ENCODE measurements at places on chromosomes 4 and X.
A peak's percentile ranks its signal among the peaks of the same experiment; 100 is the strongest.

DNA sequence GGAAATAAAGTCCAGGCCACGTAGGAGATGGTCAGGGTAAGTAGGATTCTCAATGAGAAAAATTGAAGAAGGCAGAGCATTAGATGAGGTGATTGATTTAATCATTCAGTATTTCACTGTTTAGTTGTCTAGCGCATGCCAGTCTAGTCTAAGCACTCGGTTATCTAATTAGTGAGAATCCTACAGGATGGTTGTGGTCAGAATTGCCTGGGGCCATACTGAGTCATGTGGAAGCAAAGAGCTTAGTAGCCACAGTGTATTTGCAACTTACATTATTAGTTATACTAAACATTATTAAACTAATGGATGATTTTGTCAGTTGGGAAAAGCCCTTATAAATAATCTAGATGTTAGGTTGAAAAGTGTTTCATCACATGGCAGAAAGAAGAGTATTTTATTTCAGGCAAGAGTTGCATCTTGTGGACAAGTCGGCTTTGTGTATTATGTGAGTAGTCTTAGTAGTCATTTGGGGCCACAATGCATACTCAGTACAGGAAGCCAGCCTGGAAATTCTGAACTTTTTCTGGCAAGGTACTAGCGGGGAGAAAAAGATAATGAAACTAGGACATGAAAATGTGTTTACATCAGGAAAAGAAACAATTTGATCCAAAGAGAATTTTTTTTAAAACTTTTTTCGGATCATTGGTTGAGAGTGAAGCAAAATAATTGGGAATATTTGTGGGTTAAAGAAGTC is 31.9 kb downstream of the CPEB2 start:
- DNase-seq, result no peak

DNA sequence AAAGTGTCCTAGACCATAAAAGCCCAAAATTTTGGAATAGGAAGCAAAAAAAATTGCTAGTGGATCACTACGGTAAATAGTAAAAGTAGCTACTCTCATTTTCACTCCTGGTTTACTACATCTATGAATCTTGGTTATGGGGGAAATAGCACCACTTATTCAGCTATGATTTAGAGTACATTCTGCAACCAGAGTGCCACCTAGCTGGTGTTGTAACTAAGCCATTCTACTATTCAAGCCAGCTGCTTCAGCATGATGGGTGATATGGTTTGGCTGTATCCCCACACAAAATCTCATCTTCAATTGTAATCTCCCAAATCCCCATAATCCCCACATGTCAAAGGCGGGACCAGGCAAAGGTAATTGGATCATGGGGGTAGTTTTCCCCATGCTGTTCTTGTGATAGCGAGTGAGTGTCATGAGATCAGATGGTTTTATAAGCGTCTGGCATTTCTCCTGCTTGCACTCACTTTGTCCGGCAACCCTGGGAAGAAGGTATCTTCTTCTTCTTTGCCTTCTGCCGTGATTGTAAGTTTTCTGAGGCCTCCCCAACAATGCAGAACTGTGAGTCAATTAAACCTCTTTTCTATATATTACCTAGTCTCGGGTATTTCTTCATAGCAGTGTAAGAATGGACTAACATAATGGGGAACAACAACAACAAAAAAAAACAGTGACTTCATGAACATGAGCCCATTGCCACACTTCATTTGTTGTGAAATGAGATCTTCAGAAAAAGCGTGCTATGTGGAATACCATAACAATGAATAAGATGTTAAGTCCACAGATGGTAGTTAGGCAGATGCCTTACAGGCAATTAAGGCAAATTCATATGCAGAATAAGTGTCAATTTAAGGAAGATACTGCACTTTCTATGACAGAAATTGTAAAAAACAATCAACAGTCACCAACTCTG is 280.1 kb downstream of the PABPC4L start:
- no peak for DNase-seq

DNA sequence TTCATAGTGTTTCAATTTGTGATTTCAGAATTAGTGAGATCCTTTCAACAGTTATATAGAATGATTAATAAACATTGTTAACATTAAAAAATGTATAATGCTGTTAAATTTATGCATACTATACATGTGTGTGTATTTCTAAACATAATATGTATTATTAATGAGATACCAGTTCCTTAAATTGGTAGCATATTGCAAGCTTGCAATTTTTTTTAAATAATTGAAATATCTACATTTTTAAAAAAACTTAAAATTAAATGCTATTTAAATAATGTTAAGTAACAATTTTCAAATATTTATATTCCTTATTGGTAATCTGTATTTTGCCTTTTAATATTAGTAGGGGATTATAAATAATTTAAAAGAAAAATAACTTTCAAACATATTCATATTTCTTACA is 1479.5 kb upstream of the PCDH7 start:
- DNase-seq, result no peak

DNA sequence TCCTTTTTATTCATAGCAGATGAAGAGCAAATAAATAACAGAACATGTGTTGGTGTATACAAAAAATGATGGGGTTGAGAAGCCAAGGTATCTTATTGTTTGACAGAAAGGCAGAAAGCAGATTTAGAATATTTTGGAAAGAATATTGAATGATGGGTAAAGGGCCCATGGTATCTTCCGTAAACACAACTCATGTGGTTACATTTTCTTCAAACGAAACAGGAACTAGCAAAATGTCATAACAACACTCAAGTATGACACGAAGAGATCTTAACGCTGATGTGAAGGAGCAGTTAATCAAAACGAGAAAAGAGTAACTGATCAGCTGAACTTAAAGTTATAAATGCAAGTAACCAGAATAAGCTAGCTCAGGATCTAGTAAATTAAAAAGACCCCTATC is 195.7 kb upstream of the GK2 start:
- no peak for DNase-seq

- DNase-seq, result no peak
These were observed 222.2 kb upstream of the DKK2 start for GRCh38 chr4:107258359-107258758.

GRCh38 chr4:112946127-112946526 is 103.3 kb upstream of the ANK2 start:
- no peak for DNase-seq

DNA sequence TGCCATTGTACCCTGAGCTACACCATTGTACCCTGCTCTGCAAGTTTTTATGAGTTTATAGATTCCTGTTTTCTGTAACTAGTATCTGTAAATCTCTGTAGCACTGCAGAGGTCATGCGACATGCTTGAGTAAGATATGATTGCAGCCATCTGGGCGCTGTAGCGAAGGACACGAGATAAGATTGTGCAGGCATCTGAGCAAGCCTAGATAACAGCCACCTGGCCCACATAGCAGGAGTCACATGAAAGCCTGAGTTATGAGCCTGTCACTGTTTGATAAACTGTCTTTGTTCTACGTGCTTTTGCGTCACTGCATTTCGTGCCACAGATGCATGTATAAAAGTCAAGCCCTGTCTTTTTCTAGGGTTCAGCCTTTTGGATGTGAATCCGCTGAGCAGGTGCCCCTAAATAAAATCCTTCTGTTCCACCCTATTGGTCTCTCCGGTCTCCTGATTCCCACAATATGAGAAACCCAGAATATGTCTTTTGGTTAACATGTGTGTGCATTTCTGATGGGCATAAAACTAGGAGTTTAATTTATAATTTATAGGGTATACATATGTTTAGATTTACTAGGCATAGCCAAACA is 327.6 kb upstream of the MAOA start:
- no peak for DNase-seq

DNA sequence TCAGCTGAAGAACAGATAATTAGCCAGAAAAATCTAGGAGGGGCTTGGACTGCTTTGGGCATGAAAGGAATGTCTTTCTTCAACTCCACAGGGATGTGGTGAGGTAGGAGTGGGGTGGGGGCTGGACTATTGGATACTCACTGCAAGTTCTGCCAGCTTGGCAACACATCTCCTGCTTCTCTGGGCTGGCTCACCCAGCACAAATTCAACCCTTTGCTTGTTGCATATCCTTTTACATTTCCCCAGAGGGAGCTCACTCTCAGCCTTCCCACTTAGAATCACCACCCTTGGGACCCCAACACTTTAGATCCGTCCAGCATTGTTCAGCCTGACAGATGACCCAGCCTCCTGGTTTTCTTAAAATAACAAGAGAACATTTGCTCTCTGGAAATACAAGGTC is 120.6 kb downstream of the KDR start:
- peak; percentile 16 for DNase-seq

DNA sequence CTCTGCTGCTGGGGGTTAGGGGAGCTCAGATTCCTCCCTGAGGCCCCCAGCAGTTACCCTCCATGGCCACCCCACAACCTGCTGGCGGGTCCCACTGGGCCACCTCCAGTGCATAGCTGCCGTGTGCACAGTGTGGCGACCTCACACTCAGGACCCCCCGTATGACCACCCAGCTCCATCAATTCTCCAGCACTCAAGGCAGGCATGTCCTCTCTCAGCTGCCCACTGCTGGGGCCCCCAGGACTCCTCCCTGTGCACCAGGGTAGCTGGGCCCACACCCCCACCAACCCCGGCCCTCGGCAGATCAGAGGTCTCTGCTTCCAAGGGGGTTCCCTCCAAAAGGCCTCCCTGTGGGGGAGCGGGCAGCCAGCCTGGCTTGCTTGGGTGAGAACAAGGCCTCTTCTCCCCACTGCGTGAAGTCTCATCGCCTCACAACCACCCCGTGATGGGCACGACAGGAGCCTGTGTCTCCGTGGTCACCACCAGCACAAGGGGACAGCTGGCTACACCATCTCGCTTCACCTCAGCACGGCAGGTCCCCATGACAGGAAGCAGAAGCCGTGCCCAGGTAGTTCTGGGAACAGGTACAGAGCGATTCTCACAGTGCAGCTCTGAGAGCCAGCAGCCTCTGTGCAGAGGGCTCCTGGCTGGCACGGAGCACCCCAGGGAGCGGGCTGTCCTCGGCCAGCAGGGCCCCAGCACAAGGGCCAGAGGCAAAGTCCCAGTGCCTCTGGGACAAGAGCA is 4.6 kb upstream of the HAUS3 start:
- DNase-seq, result no peak

- DNase-seq, result no peak
These were observed 8.5 kb downstream of the FGFRL1 start for GRCh38 chr4:1019729-1020470.

DNA sequence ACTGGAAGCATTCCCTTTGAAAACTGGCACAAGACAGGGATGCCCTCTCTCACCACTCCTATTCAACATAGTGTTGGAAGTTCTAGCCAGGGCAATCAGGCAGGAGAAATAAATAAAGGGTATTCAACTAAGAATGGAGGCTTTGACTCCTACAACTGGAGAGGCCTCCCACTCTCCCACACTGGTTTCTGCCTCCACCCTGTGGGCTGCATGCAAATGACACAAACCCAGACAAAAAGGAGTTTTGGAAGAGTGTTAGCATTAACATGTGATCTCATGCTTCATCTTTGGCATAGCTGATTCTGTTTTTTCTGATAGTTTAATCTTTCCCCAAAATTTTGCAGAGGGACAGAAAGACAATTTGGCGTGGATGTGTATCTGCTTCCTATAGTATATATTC is 80.8 kb upstream of the IQCM start:
- DNase-seq, result no peak

DNA sequence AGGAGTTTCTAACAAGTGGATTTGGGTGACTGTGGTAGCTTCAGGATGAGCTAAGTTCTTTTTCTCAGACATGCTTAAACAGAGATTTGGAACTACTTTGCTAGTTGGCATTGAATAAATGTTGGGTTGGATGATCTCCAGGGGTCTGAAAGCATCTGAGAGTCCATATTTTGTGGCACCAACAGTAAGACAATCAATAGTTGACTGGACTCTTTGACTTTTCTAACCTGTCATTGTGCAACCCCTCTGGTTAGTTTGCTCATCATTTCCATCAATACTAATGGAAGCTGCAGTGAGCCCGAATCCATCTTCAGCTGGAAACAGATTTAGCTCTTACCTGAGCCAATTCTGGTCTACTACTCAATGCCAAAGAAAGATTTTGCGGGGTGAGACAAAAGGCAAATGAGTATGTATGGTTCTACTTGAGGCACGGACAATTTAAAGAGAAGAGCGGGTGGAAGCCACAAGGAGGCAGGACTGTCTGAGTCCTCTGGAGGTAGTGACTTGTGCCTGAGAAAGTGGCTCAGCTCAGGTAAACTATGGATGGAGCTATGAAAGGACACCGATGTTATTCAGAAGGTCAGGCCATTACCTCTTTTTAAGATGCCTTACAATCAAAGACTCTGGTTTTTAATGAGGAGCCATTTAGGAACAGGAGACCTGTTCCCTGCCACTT is 118.7 kb downstream of the MID1IP1 start:
- DNase-seq, result no peak

DNA sequence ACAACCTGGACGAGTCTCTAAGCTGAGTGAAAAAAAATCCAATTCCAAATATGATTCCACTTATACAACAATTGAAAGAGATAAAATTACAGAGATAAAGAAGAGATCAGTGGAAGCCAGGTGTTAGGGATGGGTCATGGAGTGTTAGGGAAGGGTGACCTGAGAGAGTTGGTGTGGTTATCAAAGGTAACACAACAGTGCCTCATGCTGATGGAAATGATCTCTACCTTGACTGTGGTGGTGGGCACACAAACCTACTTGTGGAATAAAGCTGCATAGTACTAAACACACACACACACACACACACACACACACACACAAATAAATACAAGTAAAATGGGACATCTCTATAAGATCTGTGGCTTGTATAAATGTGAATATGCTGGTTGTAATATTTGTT is 26.0 kb downstream of the BEND2 start:
- no peak for DNase-seq

GRCh38 chrX:53309837-53310236 is 28.5 kb upstream of the IQSEC2 start:
- no peak for DNase-seq

DNA sequence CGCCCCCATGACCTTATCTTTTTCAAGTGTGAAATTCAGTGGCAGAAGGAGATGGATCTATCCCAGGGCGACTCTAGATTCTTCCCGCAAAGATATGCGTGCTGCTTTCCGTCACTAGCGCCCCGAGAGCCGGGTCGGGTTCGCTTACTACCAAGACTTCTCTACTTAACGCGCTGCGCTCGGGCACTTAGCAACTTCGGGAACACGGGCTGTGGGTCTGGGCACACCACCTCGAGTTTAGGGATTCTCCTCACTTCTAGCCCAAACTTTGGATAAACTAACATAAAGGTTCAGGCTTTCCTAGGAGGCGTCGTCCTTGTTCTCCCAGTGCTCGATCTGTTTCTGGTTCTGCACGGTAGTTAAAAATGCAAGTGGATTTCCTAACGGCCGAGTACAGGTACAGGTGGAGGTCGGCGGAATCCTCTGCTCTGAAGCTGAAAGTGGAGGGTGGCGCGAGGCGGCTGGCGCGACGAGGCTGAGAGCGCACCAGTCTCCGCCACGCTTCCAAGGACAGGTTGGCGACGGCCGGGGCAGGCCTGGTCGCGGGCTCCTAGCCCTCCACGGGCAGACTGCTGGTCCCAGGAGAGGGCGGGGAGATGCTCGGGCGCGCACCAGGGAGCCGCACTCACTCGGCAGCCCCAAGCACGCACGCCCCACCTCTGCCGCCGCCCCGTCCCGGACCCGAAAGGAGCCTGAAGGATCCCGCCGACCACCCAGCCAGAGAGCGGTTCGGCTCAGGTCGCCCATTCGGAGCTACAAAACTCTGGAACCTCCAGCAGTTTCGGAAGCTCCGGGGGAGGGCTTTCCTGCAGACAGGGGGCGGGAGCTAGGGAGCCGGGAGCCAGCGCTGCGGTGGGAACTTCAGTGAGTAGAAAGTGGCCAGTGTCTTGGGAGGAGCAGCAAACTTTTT is 100.8 kb upstream of the TENM3 start:
- DNase-seq, result no peak

GRCh38 chrX:25527156-25527555 is 511.4 kb upstream of the ARX start:
- DNase-seq, result no peak
